ENCODE measurements at places on chromosomes 1 and 21. TPM values are rescaled to one million over a fixed set of nuclear protein-coding genes. Genes with fewer than 3 reads are reported as not detected.

- DNase-seq, result no peak
These were observed 113.7 kb upstream of the DPYD start for GRCh38 chr1:98034505-98034904.

DNA sequence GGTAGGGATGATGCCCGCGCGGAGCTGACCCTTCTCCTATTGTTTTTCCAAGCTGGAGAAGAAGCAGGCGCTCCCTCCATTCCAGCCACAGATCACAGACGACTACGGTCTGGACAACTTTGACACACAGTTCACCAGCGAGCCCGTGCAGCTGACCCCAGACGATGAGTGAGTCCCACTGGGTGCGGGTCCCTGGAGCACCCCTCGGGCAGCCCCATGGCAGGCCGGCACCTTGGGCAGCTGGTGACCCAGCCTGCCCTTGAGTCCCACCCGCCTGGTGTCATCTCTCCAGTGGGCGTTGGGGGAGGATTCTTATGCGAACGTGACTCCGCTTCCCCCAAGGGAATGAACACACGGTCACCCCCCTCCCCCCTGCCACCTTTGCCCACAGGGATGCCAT is 10.0 kb downstream of the FAAP20 start:
- DNase-seq, result no peak

FCGR2B gene
- total RNA-seq, result 19.4 TPM

FCRLB gene
- 0.35 TPM for total RNA-seq

- DNase-seq, result no peak
These were observed 133.9 kb downstream of the PLXNA2 start for GRCh38 chr1:208110296-208110695.

GRCh38 chr21:16570856-16571255 is 841.1 kb downstream of the USP25 start:
- DNase-seq, result no peak

TAS1R2 gene
- total RNA-seq, result not detected

- no peak for DNase-seq
These were observed 36.5 kb upstream of the GPR157 start for GRCh38 chr1:9165396-9165795.

PLXNA2 gene
- 15.3 TPM for total RNA-seq

DNA sequence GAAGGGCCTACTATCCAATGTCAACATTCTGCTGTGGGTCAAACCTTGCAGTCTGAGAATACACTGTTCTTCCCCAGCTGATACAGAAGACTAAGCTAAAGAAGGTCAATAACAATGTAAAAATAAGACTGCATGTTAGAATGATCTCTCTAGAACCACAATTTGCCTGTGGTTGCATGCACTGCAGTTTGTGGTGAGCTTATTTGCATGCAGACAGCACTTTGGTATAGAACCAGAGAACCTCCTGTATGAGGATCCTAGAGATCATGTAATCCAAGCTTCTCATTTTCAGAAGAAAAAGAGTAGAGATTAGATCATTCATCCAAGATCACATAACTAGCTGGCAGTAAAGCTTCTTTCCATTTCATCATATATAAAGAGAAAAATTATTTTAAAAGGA is 15.8 kb downstream of the SYNJ1 start:
- no peak for DNase-seq

DDOST gene
- 150 TPM for total RNA-seq

LRRC53 gene
- not detected for total RNA-seq

DNA sequence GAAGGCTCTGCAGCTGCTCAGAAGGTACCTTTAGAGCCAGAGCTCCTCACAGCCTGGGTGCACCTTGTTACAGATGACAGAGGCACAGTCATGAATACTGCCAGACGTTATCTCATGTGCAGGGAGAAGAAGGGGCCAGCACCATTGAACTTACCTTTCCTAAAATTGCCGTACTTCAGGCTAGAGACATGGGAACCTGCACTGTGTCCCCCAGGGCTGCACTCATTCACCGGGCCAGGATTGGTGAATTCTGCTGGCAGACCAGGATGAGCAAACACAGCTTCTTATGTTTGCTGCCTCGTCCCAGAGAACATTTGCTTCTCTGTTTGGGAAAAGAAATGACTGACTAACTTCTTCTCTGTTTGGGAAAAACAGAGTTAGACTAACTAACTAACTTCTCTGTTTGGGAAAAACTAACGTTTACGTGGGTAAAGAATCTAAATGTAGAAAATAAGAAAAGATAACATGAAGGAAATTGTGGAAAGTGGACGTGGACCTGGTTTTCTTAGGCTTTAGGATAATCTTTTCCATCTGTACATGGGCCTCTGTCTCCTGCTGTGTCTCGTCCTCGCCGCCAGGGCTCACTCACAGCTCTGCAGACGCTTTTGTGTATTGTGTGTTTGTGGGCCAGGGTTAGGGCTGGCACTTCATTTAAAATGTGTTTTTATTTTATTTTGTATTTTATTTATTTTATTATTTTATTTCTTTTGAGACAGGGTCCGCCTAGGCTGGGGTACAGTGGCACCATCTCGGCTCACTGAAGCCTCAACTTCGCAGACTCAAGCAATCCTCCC is 9.9 kb downstream of the OBSCN start:
- no peak for DNase-seq

SLAMF6 gene
- 0.46 TPM for total RNA-seq

- DNase-seq, result no peak
These were observed 20.5 kb upstream of the PTGS2 start for GRCh38 chr1:186700722-186701121.

- DNase-seq, result no peak
These were observed 39.9 kb downstream of the PEX14 start for GRCh38 chr1:10514490-10515235.

DNA sequence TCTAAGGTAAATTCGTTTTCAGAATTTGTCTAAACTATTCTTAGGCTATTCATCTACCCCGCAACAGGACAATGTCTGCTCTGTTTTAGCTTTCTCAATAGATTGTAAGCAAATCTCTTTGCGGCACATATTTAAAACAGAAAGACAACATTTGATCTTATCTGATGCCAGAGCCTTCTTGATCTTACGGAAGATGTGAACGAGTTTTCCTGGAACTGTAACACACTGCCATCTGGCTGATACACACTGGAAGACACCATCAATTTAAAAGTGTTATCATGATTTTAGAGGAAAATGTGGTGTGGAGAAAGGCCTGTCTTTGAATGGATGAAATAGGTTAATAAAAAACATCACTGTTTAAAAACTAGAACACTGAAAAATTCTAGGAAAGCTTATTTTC is 36.1 kb downstream of the COA6 start:
- DNase-seq, result no peak

GBP5 gene
- total RNA-seq, result 0.68 TPM

DNA sequence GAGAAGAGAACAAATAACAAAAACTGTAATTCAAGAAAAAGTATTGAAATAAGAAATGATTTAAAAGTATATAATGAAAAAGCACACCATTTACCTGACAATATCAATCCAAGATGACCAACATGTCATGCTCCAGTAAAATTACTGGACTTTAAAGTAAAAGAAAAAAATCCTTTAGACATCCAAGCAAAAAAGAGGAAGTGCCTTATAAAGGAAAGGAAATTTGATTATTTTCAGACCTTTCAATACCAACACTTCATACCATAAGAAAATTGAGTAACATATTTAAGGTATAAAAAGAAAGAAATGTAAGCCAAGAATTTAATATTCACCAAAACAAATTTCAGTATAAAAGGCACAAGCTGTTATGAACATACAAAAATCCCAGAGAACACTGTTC is 46.2 kb upstream of the SSX2IP start:
- DNase-seq, result no peak
